ENCODE measurements at places on chromosomes 12 and 14.

DNA sequence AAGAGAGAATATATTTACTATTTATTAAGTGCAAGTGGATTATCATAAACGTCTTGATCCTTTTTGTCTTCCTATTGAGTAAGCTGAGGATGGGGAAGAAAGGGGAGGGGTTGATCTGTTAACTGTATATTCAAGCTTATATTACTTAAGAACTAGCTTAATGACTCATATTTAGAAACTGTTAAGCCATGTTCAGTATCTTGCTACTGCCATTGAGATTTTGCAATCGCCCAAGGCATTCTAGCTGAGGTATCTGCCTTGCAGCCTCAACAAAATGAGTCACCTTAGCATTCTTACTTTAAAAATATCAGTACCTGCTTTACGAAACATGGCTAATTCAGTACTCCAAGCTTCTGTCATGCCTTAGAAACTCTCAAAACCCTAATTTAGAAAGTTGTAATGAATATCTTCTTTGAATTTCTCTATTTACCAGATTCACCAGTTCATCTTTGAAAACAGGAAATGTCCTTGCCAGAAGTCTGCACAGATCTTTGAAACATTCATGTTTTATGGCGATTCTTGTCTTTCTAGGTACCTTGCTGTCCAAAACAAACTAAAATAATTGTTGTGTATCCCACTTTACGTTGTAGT lies 76.1 kb downstream of the ALG10B start:
- no peak for DNase-seq

- no peak for DNase-seq
Measured at GRCh38 chr12:49825360-49825970, 2.7 kb downstream of the NCKAP5L start.

DNA sequence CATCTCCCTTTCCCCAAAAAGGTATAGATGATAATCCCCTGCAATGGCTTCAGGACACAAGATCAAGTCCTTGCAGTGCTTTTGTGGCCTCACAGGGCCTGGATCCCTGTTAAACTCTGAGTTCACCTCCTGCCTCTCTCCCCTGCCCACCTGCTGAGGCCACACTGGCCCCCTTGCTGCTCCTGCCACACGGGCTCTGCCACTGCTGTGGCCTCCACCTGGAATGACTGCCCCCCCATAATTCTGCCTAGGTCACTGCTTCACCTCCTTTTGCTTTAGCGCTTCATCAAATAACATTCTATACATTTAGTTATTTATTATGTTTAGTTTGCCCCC lies 653 bp upstream of the IFI27 start:
- DNase-seq, result no peak

- no peak for DNase-seq
Measured at GRCh38 chr12:122005252-122005776, 16.4 kb upstream of the BCL7A start.
